ENCODE measurements at places on chromosomes 2 and 18.

DNA sequence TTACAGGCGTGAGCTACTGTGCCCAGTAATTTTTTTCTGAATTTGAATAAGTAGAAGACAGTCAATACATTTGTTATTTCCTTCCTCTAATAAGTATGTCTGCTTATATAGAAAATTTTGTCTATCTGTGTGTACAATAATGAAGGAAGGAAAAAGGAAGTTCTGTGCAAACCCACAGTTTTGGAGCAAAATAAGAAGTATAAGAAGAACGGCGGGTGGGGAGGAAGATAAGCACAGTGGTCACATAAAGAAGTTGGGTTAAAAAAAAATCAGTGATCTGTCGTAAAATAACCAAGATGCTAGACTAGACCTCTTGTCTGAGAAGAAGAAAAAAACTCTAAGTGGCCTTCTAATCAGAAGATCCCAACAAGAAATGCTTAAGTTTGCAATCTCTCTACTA is 20.2 kb downstream of the MGAT4A start:
- DNase-seq: no peak

GRCh38 chr2:75406131-75406581 is 154.6 kb downstream of the EVA1A start:
- no peak for DNase-seq

DNA sequence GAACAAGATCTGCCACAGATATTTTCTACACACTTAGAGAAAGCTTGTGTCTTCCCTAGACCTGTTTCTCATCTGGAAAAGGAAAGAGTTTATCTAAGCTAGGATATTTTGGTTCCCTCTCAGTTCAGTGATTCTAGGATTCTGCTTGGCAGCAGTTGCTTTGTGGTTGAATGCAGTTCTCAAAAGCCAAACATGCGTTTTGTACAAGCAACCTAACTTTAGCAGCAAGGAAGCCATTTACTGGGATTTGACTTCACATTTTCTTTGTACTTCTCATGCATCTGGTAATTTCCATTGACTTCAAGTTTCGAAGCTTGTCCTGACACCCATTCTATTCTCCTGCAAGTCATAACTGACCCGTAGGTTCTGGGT is 33.3 kb downstream of the VSNL1 start:
- DNase-seq: no peak

DNA sequence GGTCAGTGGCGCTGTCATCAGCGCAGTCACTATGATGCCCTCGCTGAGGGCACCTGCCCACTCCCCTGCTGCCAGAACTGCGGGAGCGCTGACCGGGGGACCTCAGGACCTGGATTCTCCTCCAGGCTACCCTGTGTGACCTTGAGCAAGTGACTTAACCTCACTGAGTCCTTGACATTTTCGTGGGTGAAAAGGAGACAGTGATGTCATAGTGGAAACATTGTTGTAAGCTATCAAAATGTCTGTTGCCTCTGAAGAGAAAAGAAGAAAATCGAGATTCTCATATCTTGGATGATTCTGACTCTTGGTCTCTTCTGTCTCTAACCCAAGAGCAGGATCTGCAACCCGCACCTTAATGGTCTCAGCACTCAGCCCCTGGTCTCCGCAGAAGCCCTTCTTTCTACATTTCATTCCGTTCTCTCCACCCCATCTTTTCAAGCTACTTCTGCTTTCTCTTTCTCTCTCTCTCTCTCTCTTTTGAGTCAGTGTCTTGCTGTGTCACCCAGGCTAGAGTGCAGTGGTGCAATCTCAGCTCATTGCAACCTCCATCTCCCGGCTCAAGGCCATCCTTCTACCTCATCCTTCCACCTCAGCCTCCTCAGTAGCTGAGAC is 978 bp upstream of the TUBA4A start:
- no peak for DNase-seq

DNA sequence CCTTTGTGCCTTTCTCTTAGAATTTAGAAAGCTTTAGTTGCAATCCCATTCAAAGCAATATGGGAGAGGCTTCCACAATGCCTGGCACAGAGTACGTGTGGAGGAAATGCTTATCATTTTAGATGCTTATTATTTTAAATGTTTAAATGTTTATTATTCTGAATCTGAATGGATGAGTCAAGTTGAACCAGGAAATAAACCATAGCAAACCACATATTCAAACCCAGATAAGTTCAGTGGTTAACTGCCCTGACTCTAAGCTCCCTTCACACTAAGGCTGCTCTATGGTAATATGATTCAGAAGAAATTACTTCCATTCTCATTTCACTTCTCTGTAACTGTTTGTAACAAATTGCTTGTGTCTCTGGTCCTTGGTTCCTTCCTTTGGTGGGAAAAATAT is 5.2 kb upstream of the PPP4R1 start:
- DNase-seq: no peak

DNA sequence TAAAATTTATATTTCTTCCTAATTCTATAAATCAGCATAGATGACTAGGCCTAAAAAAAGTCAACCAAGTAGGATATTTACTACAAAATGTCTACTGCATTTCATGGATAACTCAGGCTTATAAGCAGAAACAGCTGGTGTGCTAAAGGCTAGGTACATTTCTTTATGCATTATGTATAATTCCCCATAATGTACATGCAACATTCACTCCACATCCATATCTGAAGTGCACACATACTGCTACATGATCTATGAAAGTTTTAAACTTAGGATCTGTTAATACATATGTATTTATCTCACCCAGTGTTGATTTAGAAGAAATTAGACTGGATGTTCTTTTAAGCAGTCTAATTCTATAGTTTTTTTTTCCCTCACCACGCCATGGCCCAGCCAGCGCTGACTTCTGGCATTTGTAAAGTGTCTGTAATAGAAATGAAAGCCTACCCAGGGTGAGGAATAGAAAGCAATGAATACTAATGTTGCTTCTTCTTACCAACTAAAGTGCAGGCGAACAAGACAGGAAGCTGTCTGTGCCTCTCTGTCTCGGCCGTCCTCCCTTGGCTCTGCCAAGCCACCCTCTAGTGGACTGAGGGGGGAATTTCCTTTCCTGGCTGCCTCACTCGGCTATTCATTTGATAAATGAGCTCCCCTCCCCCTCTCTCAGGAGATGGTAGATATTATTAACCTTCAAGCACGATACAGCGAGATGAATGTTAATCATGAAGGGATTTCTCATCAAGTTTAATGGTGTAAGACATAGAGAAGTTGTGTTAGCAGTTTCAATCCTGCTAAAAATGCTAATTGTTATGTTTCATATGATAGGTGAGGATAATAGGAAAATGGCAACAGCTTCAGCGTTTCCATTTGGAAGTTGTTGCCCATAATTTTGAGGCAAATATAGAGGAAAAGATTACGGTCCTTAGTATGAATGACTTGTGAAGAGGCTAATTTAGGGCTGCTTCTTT is 384.5 kb downstream of the MTX2 start:
- peak; percentile 72 for DNase-seq

DNA sequence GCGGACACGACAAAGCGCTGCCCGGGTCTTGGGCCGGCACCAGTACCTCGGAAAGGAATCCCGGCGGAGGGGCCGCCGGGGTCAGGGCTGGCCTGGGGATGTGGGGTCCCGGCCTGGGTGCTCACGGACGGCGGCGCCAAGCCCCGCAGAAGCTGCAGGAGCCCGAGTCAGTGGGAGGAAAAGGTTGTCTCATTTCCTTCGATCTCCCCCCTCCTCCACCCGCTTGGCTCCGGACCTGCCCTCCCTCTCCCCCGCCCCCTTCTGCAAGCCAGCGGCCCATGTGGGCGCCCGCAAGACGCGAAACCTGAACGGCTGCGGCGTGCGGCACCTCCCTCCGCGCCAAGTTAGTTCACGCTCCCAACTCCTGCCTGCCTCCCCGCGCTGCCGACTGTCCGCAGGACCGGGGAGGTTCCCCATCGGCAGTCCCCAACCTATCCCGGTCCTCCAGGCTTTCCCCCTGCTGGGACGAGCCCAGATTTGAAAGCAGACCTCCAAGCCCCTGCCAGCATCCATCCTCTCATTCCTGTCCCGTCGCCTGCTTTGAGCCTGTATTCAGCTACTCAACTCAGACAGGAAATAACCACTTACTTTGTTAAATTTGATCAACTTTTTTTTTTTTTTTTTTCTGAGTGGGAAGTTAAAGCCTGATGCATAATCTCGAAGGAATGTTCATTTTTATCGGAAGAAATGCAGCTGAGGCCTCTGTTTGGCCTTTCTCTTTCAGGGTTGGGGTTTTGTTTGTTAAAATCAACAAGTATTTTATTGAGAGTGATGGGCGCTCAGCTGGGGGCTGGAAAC is at the start of gene EVA1A:
TSS of gene EVA1A (minus strand) at position 172 of the 798 bp plus-strand sequence. CDS start 42,799 bp downstream, outside the sequence.
- DNase-seq: no peak

- no peak for DNase-seq
Measured at GRCh38 chr2:197972587-197972986, 168.2 kb downstream of the PLCL1 start.

DNA sequence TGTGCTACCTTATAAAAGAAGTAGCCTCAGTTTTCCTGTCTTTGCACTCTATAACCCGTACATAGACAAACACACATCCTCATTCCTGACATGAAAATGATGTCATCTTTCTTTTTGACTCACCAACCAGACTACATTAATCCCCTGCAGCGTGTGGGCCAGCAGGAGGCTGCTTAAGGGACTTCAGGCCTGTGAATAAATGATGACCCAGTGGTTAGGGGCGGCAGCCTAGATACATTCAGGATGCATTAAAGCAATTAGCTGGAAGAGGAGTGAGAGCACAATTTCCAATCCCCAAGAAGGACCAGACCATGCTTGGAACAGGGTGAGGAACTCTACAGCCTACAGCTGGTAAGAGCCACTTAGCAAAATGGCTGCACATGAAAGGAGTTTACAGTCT is 57.3 kb upstream of the KLF7 start:
- no peak for DNase-seq

GRCh38 chr2:174573621-174574081 is 24.0 kb downstream of the WIPF1 start:
- no peak for DNase-seq

DNA sequence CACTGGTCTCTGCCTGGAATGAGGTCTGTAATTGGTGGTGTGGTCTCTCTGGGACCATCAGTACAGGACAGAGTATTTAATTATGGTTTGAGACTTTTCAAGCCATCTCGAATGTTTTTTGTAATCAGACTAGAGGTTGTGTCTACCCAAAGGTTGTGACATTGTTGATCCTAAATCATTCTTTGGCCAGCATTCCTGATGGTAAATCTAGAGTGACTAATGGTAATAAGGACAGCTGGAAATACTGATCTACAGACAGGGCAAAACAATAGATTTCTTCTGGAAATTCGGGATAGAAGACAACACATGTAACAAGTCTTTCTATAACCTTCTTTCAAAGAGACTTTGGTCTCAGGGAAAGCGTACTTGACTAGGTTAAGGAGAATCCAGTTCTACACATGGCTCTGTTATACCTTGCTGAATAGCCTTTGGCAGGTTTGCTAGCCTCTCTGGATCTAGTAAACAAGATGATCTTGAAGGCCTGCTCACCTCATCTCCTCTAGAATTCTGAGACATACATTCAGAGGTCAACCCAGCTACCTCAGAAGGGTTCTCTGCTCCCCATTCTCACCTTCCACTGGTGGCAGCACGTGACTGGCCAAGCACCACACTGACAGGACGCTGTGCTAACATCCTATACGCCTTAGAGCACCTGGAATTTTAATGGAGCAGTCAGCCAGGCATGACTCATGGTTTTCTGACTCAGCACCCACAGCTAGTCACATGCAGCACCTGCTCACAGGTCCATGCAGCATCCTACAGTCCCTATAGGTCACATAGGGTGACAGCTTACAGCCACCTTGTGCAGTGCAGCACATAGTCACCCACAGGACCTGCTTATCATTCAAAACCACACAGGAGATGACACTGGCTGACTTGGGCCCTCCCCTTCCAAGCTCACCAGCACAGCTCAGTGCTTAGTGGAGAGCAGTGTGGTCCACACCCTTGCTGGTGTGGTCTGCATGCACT is 12.2 kb downstream of the PLB1 start:
- DNase-seq: no peak

GRCh38 chr2:69514819-69515218 is 77.6 kb upstream of the NFU1 start:
- DNase-seq: no peak

DNA sequence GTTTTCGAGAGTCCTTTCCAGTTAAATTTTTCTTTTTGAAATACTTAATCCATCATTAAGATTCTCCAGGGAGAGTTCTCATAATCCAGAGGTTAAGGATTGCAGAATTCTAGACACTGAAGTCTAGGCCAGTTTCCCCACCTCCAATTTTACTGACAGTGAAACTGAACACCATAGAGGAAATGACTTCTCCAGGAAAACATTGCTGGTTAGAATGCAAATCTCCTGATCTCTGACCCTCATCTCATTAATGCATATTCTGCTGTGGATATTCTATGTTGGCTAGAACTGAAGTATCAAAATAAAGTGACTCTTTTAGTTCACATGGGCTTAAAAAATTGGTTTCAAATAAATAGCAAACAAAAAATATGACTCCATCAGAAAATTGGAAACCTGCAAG is 105.8 kb upstream of the UGP2 start:
- no peak for DNase-seq

- DNase-seq: peak; percentile 40
Measured at GRCh38 chr2:159129824-159130223, 156.7 kb downstream of the WDSUB1 start.

- DNase-seq: no peak
Measured at GRCh38 chr2:209663656-209664055, 108.0 kb upstream of the UNC80 start.

- DNase-seq: peak; percentile 23
Measured at GRCh38 chr2:222423186-222423585, 1.2 kb upstream of the SGPP2 start.

- DNase-seq: no peak
Measured at GRCh38 chr2:36329746-36330472, 25.7 kb upstream of the CRIM1 start.

- DNase-seq: peak; percentile 71
Measured at GRCh38 chr2:209570194-209570593, 146.3 kb downstream of the MAP2 start.

- no peak for DNase-seq
Measured at GRCh38 chr2:39099870-39100728, 20.8 kb downstream of the SOS1 start.

- no peak for DNase-seq
Measured at GRCh38 chr2:211396815-211397214, 840.4 kb downstream of the CPS1 start.

DNA sequence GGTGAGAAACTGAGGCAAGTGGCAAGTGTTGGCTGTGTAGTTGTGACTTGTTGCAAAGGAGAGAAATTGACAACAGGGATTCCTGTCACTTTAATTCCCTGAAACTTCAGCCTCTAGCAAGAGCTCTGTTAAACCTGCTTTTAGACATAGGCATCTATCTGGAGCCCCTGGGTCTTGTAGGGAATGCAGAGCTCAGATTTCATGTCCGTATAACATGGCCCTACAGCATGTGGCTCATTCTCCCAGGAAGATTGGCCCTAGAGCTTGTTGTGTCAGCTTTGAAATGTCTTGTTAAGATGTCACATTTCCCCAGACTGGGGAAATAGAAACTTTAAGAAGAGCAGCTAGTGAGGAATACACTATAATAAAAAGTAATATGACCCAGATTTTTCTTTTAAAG is 115.8 kb downstream of the POLE4 start:
- peak; percentile 13 for DNase-seq

Data from NCI-H524 (cell line).